CD4-positive, CD25-positive, alpha-beta regulatory T cell (primary cell): ENCODE measurements at places on chromosomes 4 and X.

GRCh38 chrX:153776611-153777045 is 4.2 kb upstream of the SRPK3 start:
- DNase-seq = no peak

DNA sequence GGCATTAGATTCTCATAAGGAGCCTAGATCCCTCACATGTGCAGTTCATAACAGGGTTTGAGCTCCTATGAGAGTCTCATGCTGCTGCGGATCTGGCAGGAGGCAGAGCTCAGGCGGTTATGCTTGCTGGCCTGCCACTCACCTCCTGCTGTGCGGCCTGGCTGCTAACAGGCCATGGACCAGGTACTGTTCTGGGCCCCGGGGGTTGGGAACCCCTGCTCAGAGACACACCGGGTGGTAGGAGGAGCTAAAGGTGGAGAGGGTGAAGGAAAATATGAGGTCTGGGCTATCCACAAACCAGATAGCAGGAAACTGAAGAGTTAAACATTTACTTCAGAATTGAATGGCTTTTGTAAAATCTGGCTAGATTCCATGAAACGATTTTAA is 5.9 kb upstream of the F11 start:
- DNase-seq = no peak

DNA sequence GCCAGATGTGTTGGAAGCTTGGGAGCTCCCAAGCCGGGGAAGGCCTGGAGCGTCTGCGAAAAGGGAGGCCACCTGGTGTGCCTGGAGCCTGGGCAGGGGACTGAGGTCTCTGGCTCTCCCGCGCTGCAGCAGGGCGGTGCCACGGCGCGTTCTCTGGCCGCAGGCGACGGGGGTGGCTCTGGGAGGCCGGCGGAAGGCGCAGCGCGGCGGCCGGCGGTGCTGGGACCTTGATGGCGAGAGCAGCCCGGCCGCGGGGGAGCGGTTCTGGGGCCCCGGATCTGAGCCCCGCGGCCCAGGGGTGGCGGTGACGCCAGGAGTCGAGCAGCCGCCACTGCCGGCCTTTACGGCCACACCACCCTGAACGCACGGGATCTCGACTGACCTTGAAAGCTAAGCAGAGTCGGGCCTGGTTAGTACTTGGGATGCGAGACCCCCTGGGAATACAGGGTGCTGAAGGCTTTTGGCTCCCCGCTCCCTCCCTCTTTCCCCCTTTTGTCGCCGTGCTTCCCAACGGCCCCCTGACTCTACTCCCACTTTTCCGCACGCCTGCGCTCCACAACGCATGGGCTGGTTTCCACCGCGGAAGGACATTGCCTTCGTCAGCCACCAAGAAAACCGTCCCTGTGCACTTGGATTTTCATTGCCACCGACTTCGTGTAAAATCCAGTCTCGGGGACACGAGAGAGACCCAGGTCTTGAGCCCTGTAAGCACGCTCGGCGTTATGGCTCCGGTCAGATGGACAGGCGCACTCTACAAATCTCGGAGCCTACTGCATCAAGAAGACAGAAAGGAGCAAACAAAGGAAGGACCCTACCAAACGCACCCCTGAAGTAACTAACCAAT is 9.5 kb downstream of the FRG2 start:
- no peak for DNase-seq

DNA sequence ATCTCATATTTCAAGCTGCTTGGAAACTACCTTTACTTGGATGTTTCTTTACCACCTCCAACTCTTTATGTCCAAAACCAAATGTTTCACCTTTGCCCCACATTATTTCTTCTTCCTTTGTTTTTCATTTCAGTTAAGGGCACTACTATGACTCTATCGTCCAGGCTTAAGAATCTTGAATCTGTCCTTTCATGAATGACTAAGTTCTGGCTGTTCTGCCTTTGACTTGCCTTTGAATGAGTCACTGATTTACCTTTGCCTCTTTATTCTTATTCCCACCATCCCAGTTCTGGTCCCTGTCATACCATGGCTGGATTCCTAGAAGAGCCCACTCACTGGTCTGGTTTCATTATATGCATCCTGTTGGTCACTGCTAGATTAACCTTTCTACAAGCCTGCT is 30.6 kb upstream of the PLAC1 start:
- no peak for DNase-seq

- DNase-seq = peak; percentile 72
Measured at GRCh38 chr4:54941994-54942552, 183.3 kb downstream of the KDR start.

DNA sequence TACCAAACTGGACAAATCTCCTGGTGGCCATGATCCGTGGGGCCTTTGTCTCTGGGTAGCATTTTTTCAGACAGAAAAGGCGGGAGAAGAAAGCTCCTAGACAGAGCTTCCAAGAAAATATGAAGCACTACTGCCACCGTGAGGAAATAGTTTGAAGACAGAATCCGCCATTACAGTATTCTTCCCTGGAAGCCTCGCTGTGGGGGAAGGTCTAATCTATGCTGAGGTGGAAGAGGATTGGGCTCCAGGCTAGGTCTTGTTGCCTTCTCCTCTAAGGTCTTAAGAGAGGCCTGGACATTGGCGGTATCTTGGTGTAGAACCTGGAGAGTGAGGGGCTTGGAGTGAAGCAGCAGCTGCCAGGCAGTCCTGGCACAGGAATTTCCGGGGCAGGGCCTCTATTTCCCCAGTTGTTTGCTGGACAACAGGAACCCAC is 218.9 kb downstream of the OR13H1 start:
- no peak for DNase-seq

DNA sequence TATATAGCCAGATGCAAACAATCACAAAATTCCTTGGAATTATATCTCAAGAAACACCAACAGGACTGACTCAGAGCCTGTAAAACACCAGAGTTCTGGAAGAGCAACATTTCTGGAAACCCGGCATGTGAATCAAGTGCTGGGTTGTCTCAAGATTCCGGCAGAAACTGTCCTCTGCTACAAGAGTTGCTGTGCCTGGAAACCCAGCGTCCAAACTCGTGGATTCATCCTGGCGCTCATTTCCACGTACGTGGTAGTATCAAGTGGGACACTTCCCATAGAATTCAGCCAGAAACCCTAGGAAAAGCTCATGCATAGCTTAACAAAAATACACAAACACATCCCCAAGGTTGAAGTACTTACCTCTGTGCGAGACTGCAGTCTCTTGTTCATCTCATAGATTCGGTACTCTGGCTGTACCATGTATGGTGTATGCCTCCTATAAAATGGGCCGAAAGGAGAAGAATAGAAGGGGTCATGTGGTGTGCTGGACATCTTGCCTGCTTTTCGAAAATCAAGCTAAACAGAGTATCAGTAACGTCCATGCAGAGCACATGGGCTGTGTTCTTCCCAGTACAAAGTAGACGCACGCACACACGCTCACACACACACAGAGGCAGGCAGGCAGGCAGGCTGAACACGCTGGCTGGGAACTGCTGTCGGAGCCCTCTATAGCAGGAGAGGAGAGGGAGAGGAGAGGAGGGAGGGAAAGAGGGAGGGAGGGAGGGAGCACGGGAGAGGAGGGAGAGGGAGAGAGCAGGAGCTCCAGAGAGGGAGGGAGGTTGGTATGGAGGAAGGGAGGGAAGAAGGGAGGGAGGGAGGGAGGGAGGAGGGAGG is at the start of gene LDB2:
Gene LDB2 (minus strand): TSS at position 655 of the 837 bp plus-strand sequence.
- no peak for DNase-seq

DNA sequence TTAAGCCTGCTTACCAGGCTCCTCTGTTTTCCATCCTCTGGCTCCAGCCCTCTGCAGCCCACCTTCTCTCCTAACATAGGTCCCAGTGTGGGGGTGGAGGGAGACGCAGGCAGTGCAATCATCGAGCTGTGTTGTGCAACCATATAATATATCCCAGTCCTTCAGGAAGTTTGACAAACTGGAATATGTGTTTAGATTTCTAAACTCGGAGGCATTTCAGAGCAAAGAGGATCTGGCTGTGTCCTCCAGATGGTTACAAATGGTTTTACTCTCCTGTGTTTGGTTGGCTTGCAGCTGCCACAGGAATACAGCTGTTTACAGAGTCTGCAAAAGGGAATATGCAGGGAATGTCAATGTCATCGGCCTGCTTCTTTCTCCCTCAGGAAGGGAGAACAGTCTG is 195.3 kb upstream of the LNX1 start:
- no peak for DNase-seq

- no peak for DNase-seq
Measured at GRCh38 chr4:75306506-75306905, 207.7 kb downstream of the RCHY1 start.

DNA sequence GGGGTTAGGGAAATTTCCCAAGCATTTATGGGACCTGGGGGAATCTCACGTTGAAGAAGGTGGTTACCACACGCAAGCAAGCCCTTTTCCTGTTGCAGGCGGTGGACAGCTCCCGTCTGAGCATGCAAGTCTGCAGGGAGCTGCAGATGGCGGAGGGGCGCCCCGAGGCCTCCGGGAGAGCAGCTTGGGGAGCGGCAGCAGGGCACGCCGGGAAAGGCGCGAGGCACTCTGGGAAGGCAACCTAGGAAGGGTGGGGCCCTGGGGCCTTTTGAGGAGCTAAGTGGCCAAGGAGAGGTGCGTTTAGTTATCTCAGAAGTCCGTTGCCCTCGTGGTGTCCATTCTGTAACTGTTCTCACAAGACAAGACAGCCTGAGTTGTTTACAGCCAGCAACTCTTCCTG is 57.0 kb upstream of the SLC25A4 start:
- no peak for DNase-seq

GRCh38 chr4:3399277-3400194 is 42.2 kb upstream of the HGFAC start:
- DNase-seq = no peak

- DNase-seq = no peak
Measured at GRCh38 chr4:187996502-187997177, 1.1 kb downstream of the ZFP42 start.

- DNase-seq = no peak
Measured at GRCh38 chrX:55522596-55523276, 33.1 kb upstream of the USP51 start.

DNA sequence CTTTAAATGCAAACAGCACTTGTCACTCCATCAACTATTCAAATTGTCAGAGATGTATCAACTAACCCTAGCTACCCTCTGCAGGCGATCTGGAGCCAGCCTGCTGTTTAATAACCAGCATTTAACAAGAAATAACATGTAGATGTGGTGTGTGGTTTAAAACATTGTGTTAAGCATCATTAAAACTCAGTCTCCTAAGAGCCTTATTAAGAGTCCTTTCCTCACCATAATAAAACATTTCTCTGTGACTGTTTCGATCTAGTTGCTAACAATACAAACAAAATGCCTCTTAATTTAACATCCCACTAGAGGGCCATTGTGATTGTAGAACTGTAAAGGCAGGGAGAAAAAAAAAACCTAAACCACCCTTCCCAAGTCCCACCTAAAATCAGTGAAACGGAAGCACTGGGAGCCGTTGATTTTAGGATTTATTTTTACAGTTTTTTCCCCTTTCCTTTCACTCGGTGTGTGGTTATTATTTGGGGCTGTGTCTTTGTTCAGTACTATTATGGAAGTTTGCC is 708.6 kb downstream of the C4orf33 start:
- DNase-seq = no peak

- no peak for DNase-seq
Measured at GRCh38 chr4:106893395-106893881, 142.7 kb downstream of the DKK2 start.

- DNase-seq = no peak
Measured at GRCh38 chrX:44152852-44153251, 179.7 kb upstream of the NDP start.

GRCh38 chr4:76322236-76322635 is 15.7 kb downstream of the STBD1 start:
- DNase-seq = no peak

- no peak for DNase-seq
Measured at GRCh38 chrX:127459790-127460189, 592.4 kb downstream of the ACTRT1 start.

- DNase-seq = no peak
Measured at GRCh38 chr4:146061610-146062334, 113.7 kb upstream of the LSM6 start.

DNA sequence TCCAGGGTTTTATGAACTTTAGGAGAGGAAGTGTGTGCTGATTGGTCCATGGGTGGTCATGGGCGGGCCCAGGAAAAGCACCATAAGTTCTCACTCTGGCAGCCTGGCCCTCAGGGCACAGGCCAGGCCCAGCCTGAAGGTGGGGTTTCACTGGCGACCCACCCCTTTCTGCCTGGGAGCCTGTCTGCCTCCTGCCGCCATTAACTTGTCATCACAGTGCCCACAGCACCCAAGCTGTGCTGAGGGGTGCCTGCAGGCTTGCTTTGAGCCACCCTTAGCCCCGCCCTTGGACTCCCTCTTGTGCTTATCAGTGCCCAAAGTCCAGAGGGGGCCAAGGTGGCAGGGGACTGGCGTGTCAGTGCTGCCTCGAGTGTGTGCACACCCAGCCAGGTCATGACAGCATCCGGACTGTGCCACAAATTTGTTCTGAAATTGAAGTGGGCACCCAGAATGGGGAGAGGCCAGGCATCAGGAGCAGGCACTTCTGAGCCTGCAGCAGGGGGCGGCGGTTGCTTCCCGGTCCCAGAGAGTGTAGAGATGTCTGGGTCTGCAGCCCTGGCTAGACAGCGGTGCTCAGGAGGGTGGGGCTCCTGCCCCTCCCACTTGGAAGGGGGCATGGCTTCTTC is 455.6 kb downstream of the TMA16 start:
- DNase-seq = no peak
